ENCODE measurements at places on chromosomes 4 and X. TPM values are rescaled to one million over a fixed set of nuclear protein-coding genes. Genes with fewer than 3 reads are reported as not detected.
A peak's percentile ranks its signal among the peaks of the same experiment; 100 is the strongest.

Gene TRPC5OS
- 0.13 TPM for polyA plus RNA-seq

Gene CT45A3
- not detected for polyA plus RNA-seq

DNA sequence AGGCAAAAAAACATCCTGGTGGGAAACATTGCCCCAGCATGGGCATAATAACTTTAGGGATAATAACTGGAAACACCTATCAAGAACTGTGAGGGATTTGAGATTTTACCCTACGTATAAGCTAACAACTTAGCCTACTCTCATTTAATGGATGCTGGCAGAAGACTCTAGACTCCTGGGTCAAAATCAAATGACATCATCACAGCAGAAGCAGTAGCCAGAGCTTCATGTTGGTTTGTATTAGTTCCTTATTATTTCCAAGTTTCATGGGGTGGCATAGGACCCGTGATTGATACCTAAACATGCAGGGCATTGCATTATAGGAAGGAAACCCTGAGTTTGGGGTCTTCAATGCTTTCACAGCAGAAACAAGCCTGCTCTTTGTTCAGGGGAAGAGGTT is 4.6 kb downstream of the TCEAL9 start:
- no peak overlapping the region for H3K27ac ChIP-seq
- H3K4me1 ChIP-seq: no peaks in the 10 kb centered on the region
- DNase-seq: no peak
- H3K4me3 ChIP-seq: no peak overlapping the region
- no peaks in the 10 kb centered on the region for H3K27me3 ChIP-seq

DNA sequence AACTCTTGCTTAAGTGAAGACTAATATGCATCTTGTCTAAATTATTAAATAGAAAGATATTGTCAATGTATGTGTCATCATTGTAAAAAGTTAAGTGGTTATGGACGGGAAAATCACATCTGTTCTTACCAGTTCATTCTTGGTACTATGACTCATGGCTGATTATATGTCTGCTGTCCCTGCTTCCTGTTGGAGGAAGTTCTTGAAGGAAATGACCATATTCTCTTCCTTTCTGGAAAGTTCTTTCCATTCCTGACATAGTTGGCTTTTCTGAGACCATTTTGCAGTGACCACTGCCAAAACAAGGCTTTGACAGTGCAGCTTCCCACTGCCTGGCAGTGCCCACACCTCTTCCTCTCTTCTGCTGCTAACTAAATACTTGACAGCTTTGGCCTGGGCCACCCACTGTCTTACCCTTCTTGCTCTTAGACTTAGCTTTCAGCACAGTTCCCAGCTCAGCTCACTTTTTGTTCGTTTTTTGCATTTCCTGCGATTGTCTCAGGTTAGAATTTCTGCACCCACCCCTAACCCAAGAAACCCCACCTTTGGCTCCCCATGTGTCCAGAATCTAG is 13.2 kb upstream of the CLDN24 start:
- H3K4me1 ChIP-seq: no peaks in the 10 kb centered on the region
- no peak overlapping the region for H3K27ac ChIP-seq
- no peak overlapping the region for H3K4me3 ChIP-seq
- H3K27me3 ChIP-seq: no peaks in the 10 kb centered on the region

GRCh38 chrX:19372547-19373331 is 29.0 kb downstream of the PDHA1 start:
- DNase-seq: peak; percentile 46
- H3K4me1 ChIP-seq: no peaks in the 10 kb centered on the region
- no peak overlapping the region for H3K27ac ChIP-seq
- no peaks in the 10 kb centered on the region for H3K36me3 ChIP-seq

DNA sequence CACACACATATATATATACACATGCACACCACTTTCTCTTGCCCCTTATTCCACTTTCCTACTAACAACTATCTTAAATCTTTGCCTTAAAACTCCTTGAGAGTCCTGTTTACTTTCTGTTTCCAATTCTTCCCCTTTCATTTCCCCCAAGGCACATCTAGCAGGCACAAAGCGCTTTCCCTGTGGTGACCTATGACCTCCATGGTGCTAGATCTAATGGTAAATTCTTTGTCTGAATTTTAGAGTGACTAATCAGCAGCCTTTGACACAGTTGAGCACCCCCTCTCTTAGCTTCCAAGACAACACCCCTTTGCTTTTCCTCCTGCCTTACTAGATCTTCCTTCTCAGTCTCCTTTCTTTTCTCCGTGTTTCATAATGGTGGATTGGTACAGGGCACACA is 236.4 kb upstream of the TTC29 start:
- DNase-seq: no peak
- H3K27ac ChIP-seq: no peak overlapping the region
- H3K27me3 ChIP-seq: no peaks in the 10 kb centered on the region
- H3K36me3 ChIP-seq: no peaks in the 10 kb centered on the region

All from kidney (tissue), 22 donors.